Dermis microvascular lymphatic vessel endothelial cell (primary cell): ENCODE measurements at places on chromosomes 7 and 10. TPM values are rescaled to one million over a fixed set of nuclear protein-coding genes. Genes with fewer than 3 reads are reported as not detected.

Gene KBTBD2
- 56.1 and 89.0 TPM in 2 replicates for total RNA-seq

Gene LRRC18
- total RNA-seq: not detected in 2 replicates

Gene FAM131B
- total RNA-seq: 0.13 TPM in 2 replicates

Gene LRCH4
- 5.1 and 6.1 TPM in 2 replicates for total RNA-seq

Gene GBF1
- total RNA-seq: 11.2 and 16.7 TPM in 2 replicates

Gene CDHR3
- total RNA-seq: 1.0 and 1.3 TPM in 2 replicates

Gene ZP3
- total RNA-seq: 1.7 and 2.5 TPM in 2 replicates

Gene CCT6A
- 171 and 229 TPM in 2 replicates for total RNA-seq

Gene IRF5
- 0.25 and 0.26 TPM in 2 replicates for total RNA-seq

Gene NKX2-3
- not detected in 2 replicates for total RNA-seq

Gene LIPF
- total RNA-seq: not detected in 2 replicates

Gene SLC18A3
- not detected in 2 replicates for total RNA-seq

Gene CYP3A5
- not detected in 2 replicates for total RNA-seq

Gene CABCOCO1
- not detected in 2 replicates for total RNA-seq

Gene ELAPOR2
- total RNA-seq: 84.7 and 101 TPM in 2 replicates

Gene MYL10
- not detected in 2 replicates for total RNA-seq

Gene NAT16
- not detected in 2 replicates for total RNA-seq

- DNase-seq: no peak
Measured at GRCh38 chr10:74292871-74293427, 141.9 kb downstream of the ADK start.

DNA sequence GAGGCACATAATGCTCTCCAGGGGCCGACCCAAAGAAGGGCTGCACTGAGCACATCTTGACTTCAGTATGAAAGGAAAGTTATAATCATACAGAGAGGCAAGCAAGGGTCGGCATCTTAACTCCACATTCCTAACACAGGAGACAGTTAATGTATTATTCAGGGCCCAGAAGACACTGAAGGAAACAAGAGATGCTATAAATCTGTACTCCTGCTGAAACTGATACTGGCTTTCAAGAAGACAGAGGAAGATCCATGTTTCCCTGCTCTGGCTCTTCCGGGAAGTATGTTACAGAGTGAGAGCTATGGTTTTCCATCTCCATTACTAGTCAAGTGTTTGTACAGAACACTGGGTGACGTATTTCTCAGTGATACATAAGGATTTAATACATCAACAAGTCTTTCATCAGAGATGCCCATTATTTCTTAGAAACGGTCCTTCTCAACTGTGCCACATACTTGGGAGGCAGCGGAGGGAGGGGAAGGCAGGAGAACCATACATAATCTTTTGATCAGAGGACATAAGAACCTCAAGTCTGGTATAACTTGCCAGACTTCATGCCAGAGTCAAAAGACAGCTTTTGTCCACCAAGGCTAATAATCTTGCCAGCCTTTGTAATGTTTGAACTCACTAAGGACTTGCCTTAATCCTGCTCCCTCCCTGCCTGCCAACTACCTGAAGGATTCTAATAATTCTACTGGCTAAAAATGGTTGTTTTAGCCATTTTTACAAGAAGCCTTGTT lies 58.1 kb downstream of the ENO4 start:
- no peak for DNase-seq

- no peak for DNase-seq
Measured at GRCh38 chr7:127819975-127820731, 168.2 kb downstream of the SND1 start.

DNA sequence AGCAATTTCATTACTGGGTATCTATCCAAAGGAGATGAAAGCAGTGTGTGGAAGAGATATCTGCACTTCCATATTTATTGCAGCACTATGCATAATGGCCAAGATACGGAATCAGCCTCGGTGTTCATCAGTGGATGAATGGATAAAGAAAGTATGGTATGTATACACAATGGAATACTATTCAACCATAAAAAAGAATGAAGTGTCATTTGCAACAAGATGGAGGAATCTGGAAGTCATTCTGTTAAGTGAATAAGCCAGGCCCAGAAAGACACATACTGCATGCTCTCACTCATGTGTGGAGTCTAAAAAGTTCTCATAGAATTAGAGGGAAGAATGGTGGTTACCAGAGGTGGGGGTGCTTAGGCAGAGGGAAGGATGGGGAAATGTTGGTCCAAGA lies 35.3 kb downstream of the CREM start:
- no peak for DNase-seq

DNA sequence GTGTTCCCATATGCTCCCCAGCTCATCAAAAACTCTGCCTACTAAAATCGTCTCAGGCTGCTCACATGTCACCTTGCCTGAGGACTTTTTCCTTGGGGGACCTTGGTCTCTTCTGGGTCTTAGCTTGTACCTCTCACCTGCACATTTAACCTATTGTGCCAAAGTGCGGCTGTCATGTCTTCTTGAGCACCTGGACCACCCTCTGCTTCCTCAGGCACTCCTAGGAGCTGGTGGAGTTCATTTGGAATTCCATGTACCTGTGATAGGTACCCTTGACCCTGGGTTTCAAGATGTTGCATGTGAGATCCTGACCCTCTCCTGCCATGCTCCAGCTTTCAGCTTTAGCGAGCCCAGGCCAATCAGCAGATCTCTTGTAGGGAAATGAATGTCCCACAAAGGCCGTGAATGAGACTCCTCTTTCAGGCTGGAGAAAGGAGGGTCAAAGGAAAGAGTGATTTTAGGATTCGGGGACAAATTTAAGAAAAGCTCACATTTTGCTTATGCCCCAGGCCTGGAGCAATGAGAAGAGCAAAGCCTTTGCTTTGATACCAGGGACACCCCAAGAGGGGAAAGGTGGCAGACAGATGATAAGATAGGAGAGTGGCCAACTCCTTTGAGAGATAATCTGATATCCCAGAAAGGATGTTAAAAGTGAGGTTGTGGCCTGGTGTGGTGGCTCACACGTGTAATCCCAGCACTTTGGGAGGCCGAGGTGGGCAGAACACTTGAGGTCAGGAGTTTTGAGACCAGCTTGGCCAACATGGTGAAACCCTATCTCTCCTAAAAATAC lies 10.6 kb upstream of the DNAJB12 start:
- DNase-seq: no peak

- peak; percentile 49 for DNase-seq
Measured at GRCh38 chr7:101237206-101238067, at the start of gene CLDN15. Gene CLDN15 (minus strand): TSS chr7:101237802. CDS start chr7:101237581, 221 bp downstream.

GRCh38 chr7:42017349-42017986 lies 219.5 kb downstream of the GLI3 start:
- no peak for DNase-seq

GRCh38 chr7:29282819-29283414 lies 88.3 kb downstream of the CHN2 start:
- DNase-seq: no peak

DNA sequence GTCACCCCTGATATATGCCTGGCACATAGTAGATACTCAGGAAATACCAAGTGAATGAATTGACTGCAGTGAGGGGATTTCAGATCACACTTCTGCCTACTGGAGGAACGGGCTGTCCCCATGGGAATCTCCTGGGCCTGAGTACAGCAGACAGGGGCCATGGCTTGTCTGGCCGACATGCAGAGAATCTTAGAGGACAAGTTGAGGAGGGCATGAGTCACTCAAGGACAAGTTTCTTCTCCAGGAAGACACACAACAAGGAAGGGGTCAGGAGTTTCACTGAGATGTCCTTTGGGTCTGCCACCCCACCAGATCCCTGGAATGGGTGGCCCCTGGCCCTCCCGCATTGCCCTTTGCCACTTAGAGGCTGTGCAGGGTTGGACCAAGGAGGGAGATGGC lies 20.7 kb downstream of the PLPP4 start:
- no peak for DNase-seq

GRCh38 chr7:42574685-42575084 lies 337.2 kb downstream of the C7orf25 start:
- no peak for DNase-seq

DNA sequence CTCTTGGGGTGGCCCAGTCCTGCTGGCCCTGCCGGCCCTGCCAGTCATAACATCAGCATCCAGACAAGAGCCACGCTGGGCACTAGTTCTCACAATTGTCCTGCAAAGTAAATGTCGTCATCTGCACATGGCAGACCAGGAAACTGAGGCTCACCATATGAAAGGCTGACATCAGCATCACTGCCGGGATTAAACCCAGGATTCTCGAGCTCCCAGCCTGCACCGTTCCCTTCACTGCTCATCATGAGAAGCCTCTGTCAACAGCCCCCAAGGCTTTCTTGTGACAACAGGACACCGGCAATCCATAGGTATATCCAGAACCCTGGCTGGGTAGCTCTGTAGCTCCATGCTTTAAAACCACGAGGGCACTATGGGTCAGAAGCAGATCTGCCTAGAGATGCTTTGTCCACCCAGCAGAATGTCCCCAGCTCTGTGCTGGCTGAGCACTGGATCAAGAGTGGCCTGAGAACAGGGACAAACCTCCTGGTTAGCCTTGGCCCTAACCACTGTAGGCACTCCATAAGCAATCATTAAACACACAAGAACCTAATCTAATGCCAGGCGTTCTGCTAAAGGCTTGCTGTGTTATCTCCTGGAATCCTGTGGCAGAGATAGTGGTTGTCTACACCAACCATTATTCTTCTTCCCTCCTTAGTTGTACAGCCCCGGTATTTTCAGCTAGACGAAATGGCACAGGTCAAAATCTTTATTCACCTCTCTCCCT lies 41.2 kb upstream of the C10orf71 start:
- no peak for DNase-seq

GRCh38 chr7:5773661-5774086 lies 7.8 kb downstream of the RNF216 start:
- peak; percentile 93 for DNase-seq

GRCh38 chr7:81211204-81211933 lies 292.5 kb upstream of the SEMA3C start:
- DNase-seq: peak; percentile 9

DNA sequence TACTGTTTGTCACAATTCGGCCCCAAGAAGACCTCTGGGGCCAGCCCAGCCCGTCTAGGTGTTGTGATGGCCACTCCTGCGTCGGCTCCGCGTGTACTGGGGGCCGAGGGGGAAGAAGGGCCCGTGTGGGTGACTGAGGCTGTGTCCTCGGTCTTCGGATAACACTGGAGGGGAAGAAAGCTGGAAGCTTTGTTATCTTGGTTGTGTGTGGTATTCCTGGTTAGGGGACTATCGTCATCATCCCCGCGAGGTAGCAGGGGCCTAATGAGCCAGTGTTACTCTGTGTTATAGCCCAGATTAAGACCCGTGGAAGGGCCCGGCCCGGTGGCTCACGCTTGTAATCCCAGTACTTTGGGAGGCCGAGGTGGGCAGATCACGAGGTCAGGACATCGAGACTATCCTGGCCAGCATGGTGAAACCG lies 854 bp downstream of the MTG1 start:
- DNase-seq: peak; percentile 16

- no peak for DNase-seq
Measured at GRCh38 chr10:84432891-84433290, 104.5 kb downstream of the CCSER2 start.

DNA sequence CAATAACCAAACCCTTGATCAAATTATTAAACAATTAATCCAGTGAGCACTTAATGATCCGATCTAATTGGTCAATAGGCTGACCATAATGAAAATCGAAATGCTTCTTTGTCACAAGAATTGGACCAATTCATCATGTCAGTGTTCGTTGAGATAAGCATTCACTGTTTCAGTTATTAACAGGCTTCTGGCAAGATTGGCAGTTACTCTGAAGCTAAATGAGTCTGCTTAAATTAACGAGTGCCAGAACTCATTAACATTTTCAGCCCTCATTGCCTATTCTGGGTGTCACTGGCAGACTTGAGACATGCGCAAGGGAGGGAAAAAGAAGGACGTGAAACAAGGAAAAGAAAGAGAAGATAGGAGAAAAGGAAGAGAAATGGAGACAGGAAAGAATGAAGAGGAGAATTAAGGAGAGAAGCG lies 30.7 kb upstream of the SLC26A3 start:
- no peak for DNase-seq

GRCh38 chr10:69362471-69362954 lies 54.2 kb downstream of the TACR2 start:
- DNase-seq: no peak
